ENCODE measurements at places on chromosomes 11 and 22.

GRCh38 chr11:104705490-104706190 lies 192.6 kb downstream of the CASP12 start:
- DNase-seq: no peak

- DNase-seq: no peak
These were observed 112.3 kb downstream of the TMPRSS5 start for GRCh38 chr11:113593698-113594308.

- DNase-seq: peak; percentile 72
These were observed 1.4 kb downstream of the DTX4 start for GRCh38 chr11:59173080-59173963.

- no peak for DNase-seq
These were observed 8.2 kb downstream of the C1QTNF6 start for GRCh38 chr22:37179622-37180420.

GRCh38 chr11:95886462-95886861 lies 37.4 kb downstream of the MTMR2 start:
- no peak for DNase-seq

- no peak for DNase-seq
These were observed 101.5 kb downstream of the PLEKHA7 start for GRCh38 chr11:16912692-16913111.

All from NCI-H526 treated with DMSO at 0.1 percent for 48 hours (cell line).